ENCODE measurements at places on chromosomes 7 and 10.

DNA sequence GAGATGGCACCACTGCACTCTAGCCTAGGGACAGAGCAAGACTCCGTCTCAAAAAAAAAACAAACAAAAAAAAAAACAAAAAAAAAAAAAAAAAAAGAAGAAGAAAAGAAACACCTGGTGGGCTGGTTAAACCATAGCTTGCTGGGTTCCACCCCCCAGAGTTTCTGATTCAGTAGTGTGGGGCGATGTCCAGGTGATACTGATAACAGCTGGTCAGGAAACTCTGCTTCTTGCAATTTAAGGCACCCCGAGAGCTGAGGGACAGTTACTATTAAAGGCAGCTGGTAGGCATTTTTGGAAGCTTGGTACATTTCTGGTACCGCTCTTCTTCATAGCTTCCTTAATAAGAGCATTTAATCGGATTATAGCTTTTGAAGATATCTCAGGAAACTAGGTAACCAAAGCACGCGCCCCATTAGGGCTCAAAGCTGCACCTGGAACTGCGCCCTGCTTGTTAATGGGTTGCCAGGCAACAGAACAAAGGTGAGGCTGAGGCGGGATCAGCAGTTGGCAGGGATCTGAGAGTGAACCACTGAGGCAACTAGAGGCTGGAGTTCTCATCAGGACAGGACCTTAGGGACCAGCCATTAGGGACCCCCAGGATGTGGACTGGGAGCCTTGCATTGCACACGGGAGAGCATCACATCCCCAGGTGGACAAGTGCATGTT, 6.5 kb upstream of the SDK1 start:
- DNase-seq, result no peak

DNA sequence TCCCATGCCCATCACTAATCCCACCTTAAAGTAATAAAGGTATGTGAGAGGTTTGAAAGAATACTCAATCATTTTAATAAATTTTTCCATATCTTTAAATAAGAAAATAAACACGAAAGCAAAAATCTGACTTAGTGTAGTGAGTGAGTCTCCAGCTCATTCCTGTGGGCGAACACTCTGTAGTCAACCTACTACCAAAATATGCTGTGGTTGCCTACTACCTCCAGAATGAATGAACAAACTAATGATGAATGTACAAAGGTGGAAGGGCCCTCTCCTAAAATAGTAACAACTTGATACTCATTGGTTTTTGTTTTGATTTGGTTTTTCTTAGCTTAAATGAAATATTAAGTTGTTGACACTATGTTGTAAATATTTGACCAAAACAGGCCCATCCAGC, 195.5 kb upstream of the HPS1 start:
- peak; percentile 13 for DNase-seq

DNA sequence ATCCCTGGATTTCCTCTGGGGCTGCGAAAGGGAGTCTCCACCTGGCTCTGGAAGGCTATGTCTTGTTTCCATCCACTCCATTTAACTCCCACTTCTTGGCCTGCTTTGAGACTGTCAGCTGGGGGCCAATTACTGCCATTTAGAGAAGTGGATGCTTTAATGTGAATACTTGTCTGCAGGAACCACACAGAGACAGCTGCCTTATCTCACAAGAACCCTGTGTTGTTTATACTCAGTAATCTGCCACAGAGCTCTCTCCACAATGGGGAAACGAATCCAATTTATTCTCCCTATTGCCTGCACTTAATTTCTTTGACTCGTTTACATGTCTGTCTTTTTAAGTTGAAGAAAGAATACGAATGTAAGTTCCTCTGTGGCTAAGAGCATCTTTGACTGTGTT, 787.0 kb upstream of the C7orf33 start:
- no peak for DNase-seq

DNA sequence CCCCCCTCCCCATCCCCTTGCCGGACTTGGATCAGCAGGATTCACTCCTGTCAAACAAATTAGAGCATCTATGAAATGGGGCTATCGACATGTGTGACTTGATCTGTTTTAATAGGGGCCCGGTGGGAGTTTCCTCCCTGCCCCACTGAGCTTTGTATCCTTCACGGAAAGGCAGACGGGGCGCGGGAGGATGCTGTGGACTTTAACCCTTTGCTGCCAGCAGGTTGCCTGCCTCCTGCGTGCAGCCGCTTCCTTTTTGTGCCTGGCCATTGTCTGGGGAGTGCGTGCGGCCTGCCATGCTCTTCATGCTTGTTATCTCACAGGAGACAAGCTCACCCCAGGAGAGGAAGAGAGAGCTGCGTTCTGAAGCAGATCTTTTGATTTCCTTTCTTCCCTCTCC, 512.8 kb upstream of the GALNT17 start:
- DNase-seq, result no peak

GRCh38 chr10:14926061-14926470, 27.8 kb downstream of the DCLRE1C start:
- DNase-seq, result no peak

DNA sequence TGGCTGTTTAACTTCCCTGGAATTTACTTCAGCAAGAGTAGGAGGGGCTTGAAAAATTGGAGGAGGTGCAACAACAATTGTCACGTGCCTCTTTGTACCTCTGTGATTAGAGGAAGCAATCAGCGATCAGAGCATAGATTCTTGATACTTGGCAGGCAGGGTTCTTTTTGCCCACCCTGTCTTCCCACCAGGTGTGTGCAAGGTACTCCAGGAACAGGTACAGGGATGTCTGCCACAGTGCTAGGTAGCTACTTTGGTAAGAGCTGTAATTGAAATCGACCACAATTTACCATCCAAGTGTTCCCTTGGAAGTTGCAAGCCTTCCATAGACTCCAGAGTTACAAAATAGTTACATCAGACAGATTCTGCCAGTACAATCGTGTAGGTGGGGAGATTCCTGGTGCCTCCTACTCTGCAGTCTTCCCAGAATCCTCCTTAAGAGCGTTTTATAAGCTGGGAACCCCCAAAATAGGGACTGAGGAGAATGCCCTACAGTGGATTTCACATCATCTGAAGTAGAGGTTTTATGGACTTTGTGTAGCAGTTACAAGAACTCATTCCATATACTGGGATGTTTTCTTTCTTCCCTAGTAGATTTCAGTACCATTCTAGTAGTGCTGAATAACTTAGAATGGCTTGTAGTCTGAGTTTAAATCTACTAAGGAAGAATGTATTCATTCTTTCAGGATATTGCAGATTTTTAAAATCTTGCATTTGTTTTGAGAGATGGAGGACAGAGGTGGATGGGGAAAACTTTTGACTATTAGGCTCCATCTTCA, 101.9 kb downstream of the EXOC4 start:
- DNase-seq, result no peak

DNA sequence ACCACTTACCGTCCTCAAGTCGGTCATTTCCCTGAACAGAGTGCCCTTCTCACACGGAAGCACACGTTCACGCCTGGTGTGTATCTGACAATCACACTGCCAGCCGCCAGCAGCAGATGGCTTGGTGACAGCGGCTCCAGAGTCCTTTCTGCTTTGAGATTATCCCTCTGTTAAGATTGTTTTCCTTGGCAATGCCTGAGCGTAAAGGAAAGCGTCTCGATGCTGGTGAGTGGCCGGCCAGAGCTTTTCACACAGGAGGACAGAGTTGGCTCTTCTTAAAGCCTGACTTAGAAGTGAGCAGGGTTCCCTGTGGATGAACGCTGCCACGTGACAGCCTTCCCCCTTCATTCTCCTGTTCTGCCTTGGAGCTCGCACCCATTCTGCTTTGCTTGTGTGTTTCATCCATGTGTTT, 22.1 kb upstream of the PRKAR1B start:
- DNase-seq, result no peak

GRCh38 chr7:85602196-85602595, 415.3 kb upstream of the SEMA3D start:
- DNase-seq, result no peak

DNA sequence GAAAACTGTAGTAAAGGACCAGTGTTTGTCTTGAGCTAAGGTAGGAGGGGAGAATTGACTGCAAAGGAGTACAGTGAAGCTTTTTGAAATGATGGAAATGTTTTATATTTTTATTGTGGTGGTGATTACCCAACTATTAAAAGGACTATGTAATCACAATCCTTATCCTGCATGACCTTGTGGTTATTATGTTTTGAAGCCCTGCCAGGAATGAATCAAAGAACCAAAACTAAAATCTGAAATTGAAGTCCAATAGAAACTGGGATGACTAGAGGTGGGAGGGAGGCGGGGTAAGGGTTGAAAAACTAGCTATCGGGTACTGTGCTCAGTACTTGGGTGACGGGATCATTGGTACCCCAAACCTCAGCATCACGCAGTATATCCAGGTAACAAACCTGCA, 8.2 kb downstream of the CCDC7 start:
- no peak for DNase-seq

DNA sequence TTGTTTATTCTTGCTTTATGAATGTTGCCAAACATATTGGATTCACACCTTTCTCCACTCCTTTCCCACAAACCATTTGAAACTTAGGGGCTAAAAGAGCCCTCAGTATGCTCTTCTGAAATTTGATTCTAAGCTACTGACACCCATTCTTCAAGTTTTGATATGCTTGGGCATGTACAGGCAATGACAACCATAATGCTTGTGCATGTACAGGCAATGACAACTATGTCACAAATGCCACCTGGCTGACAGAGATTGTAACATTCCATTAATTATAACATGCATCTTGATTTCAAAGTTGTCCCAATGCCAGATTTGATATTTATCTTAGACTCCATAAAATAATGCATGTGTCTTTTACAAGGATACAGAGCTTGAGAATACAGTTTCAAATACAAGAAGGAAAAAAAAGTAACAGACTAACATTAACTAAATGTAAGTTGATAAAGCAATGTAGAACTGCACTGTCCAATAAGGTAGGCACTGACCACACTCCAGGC, 17.5 kb upstream of the CDK1 start:
- no peak for DNase-seq

GRCh38 chr7:72924386-72924732, 536 bp upstream of the POM121 start:
- DNase-seq, result no peak

DNA sequence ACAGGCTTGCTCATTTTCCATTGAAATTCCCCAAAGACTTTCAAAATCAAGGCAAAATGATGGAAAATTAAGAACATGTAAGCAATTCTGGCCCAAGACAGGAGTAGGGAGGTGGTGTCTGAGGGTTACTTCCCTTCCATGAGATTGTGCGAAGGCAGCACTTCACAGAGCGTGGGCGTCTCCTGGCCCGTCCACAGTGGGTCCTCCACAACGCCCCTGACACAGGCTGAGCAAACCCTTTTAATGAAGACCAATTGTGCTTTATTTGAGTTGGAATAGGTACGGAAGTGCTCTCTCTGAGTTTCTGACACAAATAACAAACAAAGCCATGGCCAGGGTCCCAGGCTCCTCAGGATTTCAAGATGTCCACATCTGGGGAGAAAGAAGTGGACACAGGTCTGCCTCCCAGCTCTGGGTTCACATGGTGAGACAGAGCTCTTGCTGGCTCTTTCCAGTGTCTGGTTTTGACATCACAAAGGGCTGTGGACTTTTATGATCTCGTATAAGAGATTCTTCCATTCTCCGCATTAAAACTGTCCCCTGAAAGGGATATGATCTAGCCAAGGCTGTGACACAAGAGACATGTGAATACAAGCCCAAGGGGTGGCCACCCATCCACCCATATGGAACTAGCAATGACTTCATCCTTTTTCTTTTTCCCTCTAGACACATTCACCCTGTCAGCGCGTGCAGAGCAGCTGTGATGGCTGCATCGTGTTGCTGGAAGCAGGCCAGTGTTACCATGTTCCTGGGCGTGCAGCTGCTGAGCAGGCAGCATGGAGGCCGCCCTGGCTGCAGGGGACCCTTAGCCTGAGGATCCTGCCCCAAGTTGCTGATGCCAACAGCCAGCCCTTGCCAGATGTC, 145.6 kb downstream of the ADAM12 start:
- peak; percentile 78 for DNase-seq

DNA sequence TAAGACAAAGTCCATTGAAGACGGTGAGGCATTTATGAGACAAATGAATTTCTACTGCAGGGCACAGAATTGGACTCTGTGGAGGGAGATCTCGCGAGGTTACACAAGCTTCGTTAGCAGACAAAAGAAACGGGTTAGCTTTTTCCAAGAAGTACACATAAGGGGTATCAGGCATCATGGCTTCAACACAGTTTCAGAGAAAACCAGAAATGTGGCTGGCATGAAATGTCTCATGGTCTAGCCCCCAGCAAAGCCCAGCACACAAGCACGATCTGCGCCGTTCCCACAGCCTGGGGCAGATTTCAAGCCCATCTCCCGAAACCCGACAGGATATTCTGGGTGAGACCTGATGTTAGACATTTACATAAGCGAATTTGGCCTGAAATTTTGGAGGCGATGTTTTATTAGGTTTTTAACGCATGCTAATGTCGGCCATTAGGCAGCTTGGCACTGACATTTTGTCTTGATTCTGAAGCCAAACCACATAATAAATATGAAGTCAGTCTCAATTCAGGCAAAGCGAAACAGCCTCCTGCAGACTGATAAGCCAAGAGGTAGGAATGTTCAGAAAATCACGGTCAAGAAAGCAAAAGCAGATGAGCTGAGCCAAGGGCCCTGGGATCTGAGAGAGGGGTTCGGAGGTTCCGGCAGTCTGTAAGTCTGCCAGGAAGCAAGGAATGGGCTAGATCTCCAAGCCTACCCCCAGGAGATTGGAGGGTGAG, 240.5 kb downstream of the PRPF18 start:
- peak; percentile 30 for DNase-seq

DNA sequence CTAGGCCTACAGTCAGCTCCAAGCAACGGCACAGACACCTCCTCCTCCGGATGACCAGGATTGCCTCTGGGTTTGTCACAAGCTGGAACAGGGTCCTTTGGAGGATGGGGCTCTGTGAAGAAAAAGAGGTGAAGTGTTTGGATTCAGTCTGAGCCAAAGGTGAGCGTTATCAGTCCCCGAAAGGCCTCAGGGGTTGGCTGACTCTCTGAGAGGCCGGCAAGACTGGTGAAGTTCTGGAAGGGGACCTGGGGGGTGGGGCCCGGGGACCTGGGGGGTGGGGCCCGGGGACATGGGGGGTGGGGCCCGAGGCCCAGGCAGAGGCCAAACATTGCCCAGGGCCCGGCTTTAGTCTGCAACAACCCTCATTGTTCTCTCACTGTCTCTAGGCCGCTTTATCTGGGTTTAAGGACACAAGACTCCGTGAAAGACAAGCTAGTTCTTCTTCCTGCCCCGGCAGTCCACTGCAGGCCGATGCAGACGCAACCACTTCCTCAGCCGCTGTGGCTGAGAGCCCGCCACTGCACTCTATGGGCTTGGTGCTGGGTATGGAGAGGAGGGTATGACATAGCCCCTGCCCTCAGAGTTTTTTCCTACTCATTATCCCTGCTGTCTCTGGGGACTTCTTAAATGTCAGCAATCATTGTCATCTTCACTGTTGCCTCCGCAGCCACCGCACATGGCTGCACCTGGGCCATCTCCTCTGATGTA, 27.4 kb upstream of the PSAP start:
- no peak for DNase-seq

- no peak for DNase-seq
Observed at GRCh38 chr7:6128205-6128604, 97.0 kb downstream of the ANKRD61 start.

GRCh38 chr10:124425227-124425962, 6.7 kb upstream of the OAT start:
- no peak for DNase-seq

DNA sequence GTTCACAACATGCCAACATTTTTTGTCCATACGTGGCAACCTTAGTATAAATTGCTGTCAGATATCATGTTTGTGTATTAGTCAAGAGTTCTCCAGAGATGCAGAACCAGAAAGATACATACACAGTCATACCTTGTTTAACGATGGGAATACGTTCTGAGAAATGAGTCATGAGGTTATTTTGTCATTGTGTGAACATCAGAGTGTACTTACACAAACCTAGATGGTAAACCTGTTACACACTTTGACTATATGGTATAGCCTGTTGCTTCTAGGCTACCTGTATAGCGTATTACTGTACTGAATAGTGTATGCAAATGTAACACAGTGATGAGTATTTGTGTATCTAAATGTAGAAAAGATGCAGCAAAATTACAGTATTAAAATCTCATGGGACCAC, 22.3 kb downstream of the ZNF518A start:
- no peak for DNase-seq
